ENCODE measurements at places on chromosomes 2 and 18.

DNA sequence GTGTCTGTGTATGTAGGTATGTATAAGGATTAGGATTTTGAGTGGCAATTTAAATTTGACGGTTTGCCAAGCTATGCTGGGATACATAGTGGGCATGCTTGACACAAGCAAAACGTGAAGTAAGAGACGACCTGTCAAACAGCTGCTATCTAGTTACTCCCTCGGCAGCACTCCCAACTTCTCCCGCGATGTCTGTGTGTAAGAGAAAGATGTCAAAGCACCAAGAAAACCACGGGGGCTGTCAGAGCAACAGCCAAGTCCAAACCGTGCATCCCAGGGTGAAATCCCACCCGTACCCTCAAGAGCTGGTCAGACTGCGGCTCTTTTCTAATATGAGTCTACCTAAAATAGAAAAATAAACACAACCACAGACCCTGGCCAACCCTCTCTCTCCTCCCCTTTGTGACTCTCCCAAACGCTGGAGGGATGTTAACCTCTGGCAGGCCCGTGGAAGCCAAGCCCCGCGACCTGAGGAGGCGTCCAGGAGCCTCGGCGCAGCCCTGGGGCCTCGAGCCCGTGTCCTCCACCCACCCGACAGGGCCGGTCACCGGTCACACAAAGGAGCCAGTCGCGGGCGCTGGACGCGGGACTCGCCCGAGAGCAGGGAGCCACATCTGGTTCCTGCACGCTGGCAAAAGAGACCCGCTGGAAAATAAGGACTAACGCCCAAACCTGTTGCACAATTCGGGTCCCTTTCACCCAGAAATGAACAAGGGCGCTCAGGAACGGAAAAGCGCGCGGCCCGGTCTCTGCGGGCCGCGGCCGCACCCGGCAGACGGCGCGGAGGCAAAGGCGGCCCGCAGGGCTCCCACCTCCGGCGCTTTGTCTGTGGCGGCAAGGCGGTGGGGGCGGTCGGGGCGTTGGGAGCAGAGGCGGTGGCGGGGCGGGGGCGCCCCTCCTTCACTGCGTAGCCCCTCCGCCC lies 925 bp downstream of the SESTD1 start:
- DNase-seq = peak; percentile 16

- DNase-seq = no peak
Measured at GRCh38 chr2:68216454-68217310, 35.6 kb downstream of the PPP3R1 start.

DNA sequence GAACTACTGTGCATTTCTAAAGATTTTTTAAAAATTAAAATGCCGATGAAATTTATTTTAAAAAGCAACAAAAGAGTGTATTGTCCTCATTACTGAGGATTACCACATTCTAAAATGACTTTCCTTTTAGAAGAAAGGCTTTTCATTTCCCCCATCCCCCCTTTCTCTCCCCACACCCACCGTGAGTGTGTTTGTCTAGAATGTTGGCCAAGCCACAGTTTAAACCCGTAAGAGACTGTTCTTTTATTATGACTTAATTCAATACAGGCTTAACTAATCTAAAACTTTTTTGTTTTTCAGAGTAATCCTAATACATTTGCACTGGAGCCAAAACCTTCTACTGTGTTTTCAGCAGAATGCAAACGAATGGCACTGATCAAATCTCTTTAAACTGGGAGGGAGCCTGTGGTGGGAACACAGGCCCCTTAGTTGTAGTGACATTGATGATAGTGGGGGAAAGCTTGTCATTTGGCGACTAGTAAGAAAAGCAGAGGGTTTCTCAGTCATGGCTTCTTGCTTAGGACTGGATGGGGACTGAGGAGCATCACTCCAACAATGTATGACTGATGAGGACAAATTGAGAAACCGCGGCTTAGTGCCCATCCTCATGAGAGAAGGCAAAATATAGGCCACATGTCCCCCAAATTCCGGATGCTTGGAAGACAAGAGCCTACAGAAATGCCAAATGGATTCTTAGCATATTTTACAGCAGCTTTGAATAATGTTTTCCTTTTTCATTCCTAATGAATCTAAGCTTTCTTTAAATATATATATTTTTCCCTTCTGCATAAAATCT lies 154.0 kb upstream of the SMIM21 start:
- DNase-seq = no peak

GRCh38 chr18:45588376-45589355 lies 26.6 kb upstream of the SLC14A2 start:
- no peak for DNase-seq

- no peak for DNase-seq
Measured at GRCh38 chr2:42110641-42111322, 58.4 kb upstream of the EML4 start.

DNA sequence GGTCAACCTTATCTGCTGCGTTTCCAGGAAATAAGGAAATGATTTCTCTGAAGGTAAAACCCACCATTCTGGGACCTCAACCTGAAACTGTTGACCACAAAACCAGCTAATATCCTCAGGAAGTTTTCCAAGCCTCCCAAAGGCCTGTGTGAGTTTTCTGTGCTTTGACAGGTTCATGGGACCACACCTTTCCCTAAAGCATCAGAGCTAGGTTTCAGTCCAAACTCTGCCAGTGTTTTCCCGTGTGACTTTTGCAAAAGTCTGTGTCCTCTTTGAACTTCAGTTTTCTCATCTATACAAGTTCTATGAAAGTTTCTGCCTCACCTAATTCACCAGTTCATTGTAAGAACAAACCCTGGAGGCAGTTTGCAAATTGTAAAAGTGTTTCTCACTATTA lies 39.8 kb downstream of the VSNL1 start:
- DNase-seq = no peak

DNA sequence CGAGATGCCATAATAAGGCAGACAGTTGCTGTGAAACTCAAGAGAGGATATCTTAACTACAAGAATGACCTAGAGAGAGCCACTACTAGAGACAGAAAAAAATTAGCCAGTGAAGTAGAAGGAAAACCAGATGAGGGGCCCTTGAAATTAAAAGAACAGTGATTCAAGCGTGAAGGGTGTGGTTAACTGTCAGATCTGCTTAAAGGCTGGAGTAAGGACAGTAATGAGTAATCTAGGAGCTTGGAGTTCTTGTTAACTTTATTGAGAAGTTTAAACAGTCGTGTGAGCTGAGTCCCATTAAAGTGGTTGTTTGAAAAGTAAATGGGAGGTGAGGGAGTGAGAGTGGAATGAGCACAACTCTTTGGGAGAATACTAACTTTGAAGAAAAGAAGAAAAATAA lies 21.3 kb downstream of the PIGN start:
- DNase-seq = no peak

- peak; percentile 35 for DNase-seq
Measured at GRCh38 chr2:143261986-143262385, 132.8 kb downstream of the ARHGAP15 start.

- DNase-seq = no peak
Measured at GRCh38 chr2:12881952-12882351, 165.2 kb downstream of the TRIB2 start.

DNA sequence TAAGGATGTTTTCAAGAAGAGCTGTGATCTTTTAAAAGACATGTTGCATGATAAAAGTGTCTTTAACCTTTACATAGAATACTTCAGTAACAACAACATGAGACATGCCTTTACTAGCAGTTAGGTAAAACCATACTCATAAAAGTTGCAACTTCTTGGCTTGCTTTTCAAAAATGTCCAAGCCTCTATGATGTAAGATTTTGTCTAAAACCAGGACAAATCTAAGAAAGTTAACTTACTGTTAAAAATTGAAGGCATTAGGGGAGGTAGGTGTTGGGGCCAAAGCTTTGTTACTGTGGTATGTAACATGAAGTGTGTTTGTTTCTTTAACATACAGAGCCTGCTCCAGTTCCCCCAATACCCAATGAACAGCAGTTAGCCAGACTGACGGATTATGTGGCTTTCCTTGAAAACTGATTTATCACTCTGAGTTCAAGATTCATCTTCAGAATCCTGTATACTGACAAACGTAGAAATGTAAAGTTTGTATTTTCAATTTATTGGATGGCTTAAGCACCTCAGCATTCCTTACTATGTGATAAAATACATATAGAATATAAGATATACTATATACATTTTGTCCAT lies 11.7 kb downstream of the COPS8 start:
- DNase-seq = no peak

DNA sequence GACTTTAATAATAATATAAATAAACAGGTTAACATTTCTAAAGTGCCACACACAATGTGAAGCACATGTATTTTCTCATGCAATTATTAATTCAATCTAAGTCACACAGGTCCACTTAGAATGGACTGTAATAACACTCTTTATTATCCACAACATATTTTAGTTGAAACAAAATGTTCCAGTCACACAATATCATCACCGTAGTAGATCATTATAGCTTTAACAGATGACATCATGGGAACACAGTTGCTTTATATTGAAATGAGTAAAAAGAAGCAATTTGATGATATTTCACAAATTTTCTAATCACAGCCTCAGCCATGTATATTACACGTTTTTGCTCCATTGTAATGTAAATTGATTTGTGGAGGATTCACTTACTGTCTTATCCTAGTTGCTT lies 266.3 kb downstream of the MEIS1 start:
- DNase-seq = no peak

GRCh38 chr2:11279398-11279797 lies 65.0 kb downstream of the ROCK2 start:
- DNase-seq = no peak

DNA sequence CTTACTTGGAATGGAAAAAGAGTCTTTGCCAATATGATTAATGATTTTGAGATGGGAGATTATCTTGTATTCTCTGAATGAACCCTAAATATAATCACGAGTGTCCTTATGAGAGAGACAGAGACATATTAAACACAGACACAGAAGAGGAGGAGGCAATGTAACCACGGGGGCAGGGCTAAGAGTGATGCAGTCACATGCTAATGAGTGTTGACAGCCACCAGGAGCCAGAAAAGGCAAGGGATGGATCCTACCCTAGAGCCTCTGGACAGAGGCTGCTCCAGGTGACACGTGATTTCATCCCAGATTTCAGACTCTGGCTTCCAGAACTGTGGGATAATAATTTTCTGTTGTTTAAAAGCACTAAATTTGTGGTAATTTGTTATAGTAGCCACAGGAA lies 679.6 kb downstream of the MBD2 start:
- no peak for DNase-seq

DNA sequence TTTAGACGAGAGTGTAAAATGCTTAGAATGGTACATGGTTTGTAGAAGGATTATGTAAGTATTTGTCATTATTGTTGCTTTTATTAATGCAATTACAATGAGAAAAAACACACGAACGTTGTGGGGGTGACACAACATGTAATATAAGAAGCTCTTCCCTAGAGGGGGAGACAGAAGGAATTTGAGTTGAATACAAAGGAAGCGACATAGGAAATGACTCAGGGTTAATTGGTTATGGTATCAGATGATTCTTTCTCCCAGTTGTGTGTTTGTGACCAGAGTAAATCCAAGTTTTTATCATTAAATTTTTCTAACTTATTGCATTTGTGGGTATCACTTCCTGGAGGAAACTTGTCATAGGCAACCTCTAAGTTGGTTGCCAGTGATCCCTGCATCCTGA lies 625.6 kb upstream of the CDH2 start:
- no peak for DNase-seq

- DNase-seq = no peak
Measured at GRCh38 chr2:144615866-144616565, 96.1 kb upstream of the ZEB2 start.

GRCh38 chr2:171260471-171261424 lies 100.1 kb upstream of the TLK1 start:
- no peak for DNase-seq

DNA sequence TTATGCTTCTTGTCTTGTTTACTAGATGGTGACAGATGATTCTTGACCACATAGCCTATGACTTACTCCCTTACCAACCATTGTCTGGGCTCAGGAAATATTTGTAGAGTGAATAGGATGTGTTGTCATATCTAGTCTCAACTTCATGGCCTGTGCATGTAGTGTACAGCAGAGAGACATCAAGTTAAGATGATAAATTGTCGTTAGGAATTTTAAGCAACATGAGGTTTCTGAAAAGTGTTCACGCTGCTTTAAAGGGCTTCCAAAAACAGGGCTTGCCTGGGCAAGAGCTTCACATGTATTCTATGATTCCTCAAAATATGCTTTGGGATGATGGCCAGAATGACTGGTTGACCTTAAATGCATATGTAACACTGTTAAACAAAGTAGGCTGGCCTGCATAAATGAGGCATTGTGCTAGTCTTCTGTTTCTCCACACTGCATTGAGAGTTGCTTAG lies 424.0 kb downstream of the RND3 start:
- no peak for DNase-seq

GRCh38 chr2:47838686-47839085 lies 55.7 kb downstream of the MSH6 start:
- DNase-seq = no peak

GRCh38 chr2:193315428-193316091 lies 1120.8 kb upstream of the TMEFF2 start:
- no peak for DNase-seq

DNA sequence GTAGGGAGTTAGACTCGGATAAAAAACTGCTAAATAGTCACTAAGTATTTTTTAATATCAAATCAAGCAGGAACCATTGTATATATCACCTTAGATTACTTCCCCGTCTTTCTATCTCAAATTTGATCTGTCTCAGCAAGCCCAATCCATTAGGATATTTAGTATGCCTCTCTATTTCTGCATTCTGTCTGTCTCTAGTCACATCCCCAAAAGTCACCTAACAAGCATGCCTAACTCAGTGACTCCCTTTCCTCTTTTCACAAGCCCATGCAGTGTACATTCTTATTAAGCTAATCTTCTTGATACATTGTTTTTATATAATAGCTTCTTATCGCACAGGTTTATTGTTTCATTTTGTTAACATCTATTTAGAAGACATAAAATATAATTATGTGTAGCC lies 57.8 kb downstream of the PDE1A start:
- DNase-seq = no peak

- DNase-seq = no peak
Measured at GRCh38 chr2:160054984-160055725, 7.3 kb downstream of the PLA2R1 start.

DNA sequence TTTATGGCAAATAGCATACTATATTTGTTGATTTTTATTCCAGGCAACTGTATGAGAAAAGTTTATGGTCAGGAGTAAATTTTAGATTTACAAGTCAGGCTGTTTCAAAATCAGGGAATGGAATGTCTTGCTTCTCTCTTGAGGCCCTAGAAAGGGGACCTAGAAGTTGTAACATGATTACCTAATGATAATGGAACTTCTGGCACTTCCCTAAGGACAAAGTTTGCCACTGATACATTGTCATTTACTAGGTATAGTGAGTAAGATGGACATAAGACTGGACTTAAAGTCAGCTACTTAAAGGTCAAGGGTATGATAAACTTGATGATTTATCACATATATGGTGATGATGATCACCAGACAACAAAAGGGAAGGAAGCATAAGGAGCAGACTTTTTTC lies 103.3 kb upstream of the VRK2 start:
- no peak for DNase-seq

GRCh38 chr18:33802955-33803354 lies 224.9 kb downstream of the ASXL3 start:
- DNase-seq = no peak

GRCh38 chr18:5275872-5276271 lies 19.7 kb downstream of the ZBTB14 start:
- DNase-seq = no peak

- DNase-seq = no peak
Measured at GRCh38 chr2:65640793-65641103, 208.3 kb upstream of the SPRED2 start.
